ENCODE measurements at places on chromosomes 1 and 21.

DNA sequence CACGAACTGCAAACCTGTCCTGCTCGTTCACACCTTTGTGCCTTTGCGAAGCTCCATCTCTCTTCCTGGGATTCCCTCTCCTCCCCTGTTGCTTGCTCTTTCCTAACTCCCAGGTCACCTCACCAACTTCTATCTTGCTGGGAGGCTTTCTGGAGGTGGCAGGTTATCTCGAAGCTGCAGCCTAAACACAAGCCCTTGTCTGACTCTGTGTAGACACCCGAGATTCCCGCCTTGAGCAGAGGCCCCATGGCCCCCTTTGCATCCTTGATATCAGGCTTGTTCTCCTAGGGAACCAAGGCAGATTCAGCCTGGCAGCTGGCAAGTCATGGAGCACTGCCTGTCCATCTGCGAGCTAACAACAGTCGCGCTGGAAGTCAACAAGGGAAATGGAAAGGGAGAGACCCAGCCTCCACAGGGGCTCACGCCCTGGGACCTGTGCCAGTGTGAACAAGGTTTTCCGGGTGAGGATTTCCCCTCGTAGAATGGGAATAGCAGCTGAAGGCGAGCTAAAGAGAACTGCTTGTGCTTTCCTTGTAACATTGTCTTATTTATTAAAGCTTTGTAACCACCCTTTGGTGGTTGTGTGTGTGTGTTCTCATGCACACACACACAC is 109.5 kb upstream of the JUN start:
- no peak for DNase-seq

DNA sequence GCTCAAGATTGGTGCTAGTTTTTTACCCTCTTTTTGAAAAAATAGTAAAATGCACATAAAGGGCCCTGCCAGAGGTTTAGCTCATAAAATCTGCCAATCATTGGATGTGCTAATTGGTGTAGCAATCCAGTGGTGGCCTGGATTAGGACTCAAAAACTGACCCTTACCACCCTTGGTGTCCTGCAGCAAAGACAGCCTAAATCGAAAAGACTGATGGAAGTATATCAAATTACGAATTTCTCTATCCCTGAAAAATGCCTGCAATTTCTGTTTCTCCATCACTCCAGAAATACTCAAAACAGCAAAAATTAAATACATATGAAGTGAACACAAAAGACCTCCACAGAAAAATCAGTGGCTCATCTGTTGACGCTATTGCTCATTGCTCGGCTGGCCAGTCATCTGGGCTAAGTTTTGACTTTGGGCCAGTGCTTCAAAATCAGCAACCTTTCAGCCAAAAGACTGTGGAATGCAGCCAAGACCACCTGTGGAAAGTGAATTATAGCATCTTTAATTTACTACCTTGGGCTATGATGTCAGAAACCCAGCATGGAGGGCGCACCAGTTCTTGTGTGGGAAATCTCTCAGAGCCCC is 30.0 kb downstream of the WLS start:
- no peak for DNase-seq

- DNase-seq: no peak
Observed at GRCh38 chr1:247387096-247387495, 28.9 kb upstream of the NLRP3 start.

DNA sequence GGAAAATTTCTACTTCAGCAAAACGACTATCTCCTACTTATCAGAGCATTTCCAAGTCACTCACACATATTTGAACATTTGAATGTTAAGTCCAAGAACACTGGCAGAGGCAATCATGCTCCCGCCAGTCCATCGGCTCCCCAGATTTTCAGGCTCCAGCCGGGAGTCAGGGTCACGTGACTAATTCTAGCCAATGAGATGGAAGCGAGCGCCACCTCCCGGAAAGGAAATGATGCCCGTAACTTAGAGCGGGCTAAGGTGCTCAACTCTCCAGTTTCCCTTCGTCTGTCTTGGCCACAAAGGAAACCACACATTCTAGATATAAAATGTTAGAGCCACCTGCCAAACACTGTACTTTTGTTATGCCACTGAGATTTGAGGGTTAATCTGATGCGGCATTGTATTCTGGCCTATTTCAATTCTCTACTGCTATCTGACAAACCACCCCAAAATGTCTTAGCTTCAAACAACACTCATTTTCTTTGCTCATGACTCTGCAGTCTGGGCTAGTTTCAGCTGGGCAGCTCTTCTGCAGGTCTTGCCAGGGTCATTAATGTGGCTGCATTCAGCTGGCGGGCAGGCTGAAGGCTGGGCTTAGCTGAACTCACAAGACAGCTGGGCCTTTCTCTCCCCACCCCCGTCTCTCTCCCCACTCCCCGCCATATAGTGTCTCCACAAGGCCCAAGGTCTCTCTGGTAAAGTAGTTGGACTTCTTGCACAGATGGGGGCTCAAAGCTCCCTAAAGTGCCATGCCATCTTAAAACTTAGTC is 16.5 kb upstream of the LHX4 start:
- DNase-seq: peak; percentile 85

GRCh38 chr1:40806240-40806639 is 22.7 kb downstream of the KCNQ4 start:
- no peak for DNase-seq

DNA sequence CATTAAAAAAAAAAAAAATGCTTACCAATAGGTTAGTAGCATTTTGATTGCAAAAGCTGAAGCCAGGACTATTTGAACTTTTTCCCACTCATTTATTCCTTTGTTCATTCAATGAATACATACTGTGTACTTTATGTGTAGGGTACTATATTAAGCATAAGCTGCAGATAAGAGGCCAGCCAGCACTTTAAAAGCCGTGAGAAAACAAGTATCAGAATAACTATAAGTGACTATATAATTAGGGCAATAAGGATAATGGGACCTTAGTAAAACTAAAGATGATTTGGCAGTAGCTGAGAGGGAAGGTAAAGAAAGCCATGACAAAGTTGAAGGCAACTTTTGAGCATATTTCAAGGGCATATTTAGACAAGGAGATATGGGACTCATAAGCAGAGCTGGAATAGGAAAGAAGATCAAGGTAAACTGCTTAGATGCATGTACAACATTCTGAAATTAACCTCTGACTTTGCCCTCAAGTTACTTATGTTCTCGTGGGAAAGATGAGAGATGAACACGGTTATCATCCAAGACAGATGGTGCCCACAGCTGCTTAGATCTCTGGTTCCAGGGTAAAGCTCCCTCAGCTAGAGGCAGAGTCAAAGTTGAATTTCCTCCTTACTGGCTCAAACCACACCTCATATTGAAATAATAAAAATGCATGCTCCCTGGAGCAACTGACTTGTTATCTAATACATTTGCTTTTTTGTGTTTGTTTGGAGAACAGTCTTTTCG is 44.0 kb upstream of the FMO2 start:
- no peak for DNase-seq

DNA sequence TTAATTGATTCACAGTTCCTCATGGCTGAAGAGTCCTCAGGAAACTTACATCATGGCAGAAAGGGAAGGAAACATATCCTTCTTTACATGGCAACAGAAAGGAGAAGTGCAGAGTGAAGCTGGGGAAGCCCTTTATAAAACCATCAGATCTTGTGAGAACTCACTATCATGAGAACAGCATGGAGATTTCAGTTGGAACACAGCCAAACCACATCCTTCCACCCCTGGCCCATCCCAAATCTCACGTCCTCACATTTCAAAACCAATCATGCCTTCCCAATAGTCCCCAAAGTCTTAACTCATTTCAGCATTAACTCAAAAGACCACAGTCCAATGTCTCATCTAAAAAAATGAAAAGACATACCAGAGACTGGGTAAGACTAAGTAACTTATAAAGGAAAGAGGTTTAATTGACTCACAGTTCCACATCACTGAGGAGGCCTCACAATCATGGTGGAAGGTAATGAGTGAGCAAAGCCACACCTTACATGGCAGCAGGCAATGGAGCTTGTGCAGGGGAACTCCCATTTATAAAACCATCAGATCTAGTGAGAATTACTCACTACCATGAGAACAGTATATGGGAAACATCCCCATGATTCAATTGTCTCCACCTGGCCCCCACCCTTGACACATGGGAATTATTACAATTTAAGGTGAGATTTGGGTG is 105.2 kb downstream of the MRPL39 start:
- DNase-seq: peak; percentile 72

Measured in activated CD4-positive, alpha-beta T cell treated with anti-CD3 and anti-CD28 coated beads, Interleukin-2, Interleukin-6, amounts not matched to agents 100 ng/mL and 50 ng/mL, durations not matched to agents 16 hours and 8 hours (primary cell).